ENCODE measurements at places on chromosomes 6 and 20.

- DNase-seq = no peak
Observed at GRCh38 chr6:170388113-170388512, 81.6 kb downstream of the FAM120B start.

GRCh38 chr20:55186228-55186627 lies 710.8 kb downstream of the DOK5 start:
- DNase-seq = no peak

- no peak for DNase-seq
Observed at GRCh38 chr6:82612475-82613039, 248.9 kb downstream of the TPBG start.

- no peak for DNase-seq
Observed at GRCh38 chr6:85675030-85675819, 32.5 kb upstream of the SYNCRIP start.

DNA sequence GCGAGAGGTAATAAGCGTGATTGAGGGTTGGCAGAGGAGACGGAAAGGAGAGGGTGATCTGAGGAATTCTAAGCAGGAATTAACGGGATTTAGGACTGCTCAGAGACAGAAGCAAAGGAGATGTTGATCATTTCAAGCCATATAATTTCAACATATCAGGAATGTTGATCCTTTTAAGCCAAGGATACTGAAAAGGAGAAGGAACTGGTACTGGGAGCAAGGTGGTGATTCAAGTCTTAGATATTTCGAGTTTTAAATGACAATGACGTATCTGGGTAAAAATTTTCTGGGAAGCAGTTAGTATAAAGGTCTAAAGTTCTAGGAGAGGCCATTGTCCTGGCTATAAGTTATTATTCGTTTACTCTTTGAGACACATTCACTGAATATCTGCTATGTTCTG lies 91.3 kb upstream of the OGFRL1 start:
- DNase-seq = no peak

GRCh38 chr6:105884426-105884825 lies 201.7 kb upstream of the PRDM1 start:
- no peak for DNase-seq

Measured in esophagus squamous epithelium (tissue), 5 donors.